CD4-positive, alpha-beta T cell treated with Interferon alpha-2 for 1 hour (primary cell): ENCODE measurements at places on chromosomes 2 and 18.

- no peak for DNase-seq
Measured at GRCh38 chr2:216372761-216373291, 543 bp upstream of the MARCHF4 start.

DNA sequence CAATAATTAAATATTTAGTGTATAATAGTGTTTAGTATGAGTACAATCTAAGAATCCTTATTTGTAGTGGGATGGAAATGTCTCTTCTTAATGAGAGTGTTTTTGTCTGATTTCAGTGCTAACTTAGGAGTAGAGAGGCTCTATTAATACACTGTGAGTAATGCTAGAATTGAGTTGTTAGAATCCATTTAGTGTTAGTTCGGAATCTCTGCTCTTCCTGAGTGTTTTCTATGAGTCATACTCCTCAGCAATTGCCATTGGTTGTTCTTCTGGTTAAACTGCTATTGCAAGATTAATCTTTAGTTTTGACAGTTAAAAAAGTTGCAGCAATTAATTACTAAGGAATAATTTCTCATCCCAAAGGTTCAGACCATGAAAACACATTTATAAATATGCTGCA lies 828.6 kb upstream of the POU3F3 start:
- DNase-seq: no peak

GRCh38 chr2:13542642-13543041 lies 825.9 kb downstream of the TRIB2 start:
- no peak for DNase-seq

GRCh38 chr2:99860720-99861375 lies 281.5 kb downstream of the AFF3 start:
- DNase-seq: no peak

DNA sequence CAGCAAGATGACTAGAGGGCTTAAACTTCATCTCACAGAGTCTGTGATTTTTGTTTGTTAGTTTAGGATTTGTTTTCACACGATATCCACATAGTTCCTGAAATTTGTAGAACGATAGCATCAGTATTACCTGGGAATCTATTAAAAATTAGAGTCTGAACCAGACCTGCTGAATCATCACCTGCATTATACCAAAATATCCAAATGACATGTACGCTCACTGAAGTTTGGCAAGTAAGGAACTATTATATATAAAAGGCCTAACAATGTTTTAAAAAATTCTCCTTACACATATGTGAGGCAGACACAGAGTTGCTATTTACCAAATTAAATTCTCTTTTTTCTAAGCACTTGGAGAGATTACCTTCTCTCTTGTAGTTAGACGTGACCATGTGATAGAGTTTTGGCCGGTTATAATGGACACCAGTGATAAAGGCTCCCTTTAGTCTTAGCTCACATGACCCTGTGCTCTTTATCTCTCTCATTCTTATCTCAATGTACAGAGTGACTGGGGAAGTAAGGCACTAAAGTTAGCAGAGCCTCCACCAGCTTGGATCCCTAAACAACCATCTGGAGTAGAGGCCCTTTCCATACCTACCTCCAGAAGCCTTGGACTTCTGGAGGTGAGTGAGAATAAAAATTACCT lies 363.1 kb downstream of the DSC3 start:
- no peak for DNase-seq

DNA sequence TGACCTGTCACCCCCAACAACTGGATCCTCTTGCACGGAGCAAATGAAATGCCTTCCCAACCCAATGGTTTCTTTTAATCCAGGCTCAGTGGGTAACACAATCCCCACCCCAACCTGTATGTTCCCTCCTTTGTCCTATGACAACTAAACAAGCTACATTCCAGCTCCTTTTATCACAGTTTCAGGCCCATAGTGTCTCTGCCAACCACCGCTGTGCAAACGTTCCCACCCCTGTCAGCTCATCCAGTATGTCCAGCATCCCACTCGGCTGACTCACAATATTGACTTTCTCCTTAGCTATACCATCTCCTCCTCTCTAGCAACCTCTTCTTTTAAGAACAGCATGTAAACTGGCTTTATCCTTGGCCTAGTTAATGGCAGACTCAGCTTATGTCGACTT lies 117.9 kb upstream of the PPP1CB start:
- DNase-seq: no peak
